DMS53 (cell line): ENCODE measurements at places on chromosomes 5 and 9.

DNA sequence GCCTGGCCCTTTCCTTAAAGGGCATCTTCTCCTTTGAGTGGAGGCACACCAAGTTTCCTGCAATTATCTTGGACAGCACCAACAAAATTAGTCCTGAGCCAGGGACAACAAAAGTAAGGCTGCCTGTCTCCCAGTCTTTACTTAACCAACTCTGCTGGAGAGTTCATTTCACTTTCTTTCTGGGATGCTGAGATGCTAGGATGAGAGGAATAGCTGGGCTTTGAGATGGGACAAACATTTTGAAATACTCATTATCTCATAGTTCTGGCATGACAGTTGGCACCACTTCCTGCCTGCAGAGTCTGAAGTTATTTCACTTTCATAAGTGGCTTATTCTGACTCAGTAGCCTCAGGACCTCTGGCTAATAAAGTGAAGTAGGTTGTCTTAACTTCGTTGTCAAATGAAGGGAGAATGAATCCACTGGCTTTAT lies 157.0 kb downstream of the C9orf152 start:
- DNase-seq, result peak; percentile 2

GRCh38 chr5:142938266-142938880 lies 168.2 kb downstream of the ARHGAP26 start:
- DNase-seq, result no peak

GRCh38 chr5:41093803-41094202 lies 22.7 kb upstream of the MROH2B start:
- no peak for DNase-seq

DNA sequence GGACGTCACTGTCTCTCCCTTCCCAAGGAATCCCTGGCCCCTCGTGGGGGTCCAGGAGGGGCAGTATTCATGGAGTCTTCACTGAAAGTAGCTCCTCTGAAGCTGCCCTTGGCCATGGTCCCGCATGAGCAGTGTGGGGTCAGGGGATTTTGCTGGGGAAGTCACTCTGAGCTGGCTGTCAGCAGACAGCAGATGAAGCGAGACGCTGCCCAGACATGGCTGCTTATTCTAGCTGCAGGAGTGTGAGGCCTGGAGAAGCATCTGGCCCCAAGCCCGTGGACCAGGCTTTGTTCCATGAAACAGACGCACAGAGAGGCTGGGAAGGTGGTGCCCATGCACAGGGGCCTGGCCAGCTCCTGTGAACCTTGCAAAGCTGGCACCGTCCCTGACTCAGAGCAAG lies 21.5 kb upstream of the ASS1 start:
- no peak for DNase-seq

DNA sequence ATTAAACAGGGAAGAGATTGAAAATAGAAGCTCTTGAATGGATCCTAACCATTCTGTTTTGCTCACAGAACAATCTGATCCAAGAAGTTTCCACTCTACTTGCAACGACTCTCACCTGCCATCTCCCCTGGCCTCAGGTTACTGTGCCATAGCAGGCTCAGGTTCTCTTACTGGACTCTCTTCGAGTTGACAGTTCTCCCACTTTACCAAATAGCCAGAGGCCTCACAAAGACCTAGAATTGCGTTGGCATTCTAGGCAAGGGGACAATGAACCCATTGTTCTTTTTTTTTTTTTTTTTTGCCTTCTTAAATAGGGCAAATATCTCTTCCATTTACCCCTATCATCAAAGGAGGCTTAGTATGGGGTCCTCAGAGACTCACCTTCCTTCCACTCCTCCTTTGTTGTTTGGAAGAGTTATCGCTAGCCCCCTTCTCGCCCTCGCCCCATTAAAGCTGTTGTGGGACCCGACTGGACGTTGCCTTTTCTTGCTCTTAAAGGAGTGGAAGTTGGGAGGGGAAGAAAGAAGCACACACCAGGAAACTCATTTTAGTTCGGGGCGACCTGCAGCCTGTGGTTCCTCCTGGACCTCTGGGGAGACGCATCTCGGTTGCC lies 688 bp upstream of the PLPPR1 start:
- DNase-seq, result peak; percentile 6

DNA sequence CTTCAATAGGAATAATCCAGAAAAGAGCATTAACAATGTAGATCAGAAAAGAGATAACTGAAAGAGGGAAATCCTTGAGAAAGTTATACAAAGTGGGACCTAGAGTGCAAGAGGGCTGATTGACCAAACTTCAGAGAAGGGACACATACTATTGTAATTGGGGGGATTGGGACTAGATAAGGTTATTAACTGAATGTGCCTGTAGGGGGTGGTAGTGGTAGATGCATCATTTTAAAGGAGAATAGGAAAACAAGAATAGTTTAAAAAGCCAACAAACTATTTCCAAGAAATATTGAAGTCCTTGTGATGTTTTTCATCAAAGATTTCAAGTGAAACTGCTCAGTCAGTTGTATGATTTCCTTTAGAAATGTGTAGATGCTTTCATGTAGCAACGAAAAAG lies 468.5 kb downstream of the TAF11L14 start:
- no peak for DNase-seq

DNA sequence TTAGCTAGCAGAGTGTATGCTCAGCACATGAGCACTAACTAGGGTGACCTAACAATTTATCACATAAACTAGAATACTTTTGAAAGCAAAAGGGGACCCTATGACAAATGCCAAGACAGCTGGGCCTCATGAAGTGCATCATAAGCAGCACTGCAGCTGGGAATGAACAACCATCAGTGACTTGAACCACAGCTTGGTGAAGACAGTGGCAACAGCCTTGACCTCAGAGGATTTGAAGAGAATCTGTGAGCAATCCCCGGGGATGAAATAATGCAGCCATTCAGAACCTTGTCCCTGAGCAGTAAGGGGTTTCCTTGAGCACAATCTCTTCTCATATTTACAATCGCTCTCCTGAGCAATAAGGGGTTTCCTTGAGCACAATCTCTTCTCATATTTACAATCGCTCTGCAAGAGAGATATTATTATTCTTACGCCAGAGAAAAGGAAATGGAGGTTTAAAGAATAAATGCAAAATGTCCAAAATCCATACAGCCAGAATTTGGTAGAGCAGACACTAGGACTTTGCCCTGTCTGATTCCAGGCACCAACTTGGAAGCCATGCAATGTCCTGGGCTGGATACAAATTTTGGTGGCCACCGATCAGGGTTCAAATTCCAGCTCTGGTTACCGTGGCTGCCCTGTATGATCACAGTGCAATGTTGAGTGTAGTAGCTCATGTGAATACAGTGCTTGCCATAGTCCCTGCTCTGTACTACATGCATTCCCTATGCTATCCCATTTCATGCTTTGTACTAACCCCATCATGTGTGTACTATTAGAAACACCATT lies 846 bp upstream of the NSG2 start:
- DNase-seq, result no peak

DNA sequence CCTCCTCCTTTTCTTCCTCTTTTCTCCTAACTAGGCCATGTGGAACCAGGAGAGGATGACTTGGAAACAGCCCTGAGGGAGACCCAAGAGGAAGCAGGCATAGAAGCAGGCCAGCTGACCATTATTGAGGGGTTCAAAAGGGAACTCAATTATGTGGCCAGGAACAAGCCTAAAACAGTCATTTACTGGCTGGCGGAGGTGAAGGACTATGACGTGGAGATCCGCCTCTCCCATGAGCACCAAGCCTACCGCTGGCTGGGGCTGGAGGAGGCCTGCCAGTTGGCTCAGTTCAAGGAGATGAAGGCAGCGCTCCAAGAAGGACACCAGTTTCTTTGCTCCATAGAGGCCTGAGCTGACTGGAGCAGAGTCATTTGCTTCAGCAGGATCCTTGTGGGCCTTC lies 13.7 kb downstream of the NUDT2 start:
- no peak for DNase-seq

DNA sequence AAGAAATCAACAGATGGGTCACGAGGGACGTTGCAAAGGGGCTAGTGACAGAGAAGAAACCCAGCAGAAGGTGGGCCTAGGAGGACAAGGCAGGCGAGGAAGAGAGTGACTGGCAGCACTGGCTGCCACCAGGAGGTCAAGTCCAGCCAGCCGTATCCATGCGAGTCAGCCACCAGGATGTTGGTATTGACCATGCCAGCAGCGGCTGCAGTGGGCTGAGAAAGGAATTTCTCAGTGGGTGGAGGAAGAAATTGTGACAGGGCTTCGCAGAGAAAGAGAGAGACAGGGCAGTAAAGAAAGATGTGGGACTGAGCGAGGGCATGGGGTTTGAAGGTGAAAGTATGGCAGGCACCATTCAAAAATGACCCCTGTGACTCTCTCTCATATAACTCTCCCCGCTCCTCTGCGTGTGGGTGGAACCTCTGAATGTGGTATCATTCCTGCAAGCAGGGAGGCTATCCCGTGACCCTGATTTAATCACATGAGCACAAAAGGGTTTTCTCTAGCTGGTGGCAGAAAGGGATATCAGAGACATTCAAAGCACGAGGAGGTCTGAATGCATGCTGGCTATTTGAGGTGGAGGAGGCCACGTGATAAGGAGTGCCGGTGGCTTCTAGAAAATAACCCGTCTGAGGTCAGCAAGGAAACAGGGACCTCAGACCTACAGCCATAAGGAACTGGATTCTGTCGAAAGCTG lies 45.4 kb upstream of the FBXW11 start:
- no peak for DNase-seq

- DNase-seq, result peak; percentile 72
Measured at GRCh38 chr9:37953775-37954437, 50.0 kb upstream of the SLC25A51 start.

DNA sequence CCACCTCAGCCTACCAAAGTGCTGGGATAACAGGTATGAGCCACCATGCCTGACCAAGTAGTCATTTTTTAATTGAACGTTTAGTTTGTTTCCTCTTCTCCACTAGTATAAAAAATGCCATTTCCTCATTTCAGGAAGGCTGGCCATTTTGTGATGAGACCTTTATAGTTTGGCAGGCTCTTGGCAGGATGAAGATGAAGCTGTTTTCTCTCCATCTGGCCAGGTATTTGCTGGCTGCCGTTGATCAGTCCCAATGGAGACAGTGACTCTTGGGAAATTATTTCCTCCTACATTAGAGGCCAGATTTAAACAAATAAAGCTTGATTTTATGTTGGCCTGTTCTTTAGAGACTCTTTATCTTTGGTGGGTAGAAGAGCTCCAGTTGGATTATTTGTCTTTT lies 199.0 kb downstream of the ARHGAP26 start:
- DNase-seq, result no peak

DNA sequence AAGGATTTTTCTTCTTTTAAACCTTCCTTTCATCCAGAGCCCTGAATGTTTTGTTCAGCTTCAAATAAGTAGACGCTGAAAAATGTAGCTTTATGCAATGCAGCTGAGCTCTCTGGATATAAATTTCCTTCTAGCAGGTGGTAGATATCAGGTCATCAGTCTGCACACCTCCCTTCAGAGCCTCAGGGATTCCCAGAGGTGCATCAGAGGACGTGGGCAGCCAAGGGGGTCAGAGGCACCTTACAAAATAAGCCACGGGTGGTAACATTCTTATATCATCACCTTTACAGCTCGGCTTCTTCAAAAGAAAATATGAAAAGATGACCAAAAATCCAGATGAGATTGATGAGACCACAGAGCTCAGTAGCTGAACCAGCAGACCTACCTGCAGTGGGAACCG lies 19.3 kb downstream of the MOCS2 start:
- DNase-seq, result no peak

GRCh38 chr5:105816961-105817360 lies 1853.8 kb downstream of the EFNA5 start:
- no peak for DNase-seq

DNA sequence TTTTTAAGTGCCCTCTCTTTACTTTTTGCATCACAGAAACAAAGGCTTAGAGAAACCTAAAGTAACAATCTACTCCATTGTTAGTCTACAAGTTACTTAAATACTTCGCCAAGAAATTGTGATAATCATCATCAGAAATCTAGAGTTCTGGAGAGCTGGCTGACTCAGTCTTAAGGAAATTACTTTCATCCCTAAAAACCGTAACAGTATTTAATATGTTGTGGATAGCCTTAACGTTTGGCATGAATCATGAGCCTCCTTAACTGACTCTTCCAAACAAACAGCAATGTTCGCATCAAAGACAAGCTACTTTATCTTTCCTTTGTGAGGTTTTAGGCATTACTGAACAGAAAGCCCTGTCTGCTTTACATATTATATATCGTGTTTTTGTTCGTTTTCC lies 128.7 kb downstream of the NIPBL start:
- DNase-seq, result no peak

DNA sequence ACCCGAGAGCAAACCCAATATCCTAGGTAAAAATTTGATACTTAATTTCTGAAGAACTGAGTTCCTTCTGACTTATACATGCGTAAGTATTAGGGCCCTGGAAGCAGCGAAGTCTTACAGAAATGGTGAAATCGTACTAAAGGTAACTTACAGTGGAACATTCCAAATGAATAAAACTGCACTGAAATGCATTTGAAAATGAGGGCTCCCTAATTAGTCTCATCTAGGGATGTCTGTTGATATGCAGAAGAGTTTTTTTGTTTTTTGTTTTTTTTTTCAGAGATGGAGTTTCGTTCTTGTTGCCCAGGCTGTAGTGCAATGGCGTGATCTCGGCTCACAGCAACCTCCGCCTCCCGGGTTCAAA lies 10.4 kb upstream of the NANS start:
- no peak for DNase-seq

- no peak for DNase-seq
Measured at GRCh38 chr5:9411142-9411541, 134.7 kb downstream of the SEMA5A start.

DNA sequence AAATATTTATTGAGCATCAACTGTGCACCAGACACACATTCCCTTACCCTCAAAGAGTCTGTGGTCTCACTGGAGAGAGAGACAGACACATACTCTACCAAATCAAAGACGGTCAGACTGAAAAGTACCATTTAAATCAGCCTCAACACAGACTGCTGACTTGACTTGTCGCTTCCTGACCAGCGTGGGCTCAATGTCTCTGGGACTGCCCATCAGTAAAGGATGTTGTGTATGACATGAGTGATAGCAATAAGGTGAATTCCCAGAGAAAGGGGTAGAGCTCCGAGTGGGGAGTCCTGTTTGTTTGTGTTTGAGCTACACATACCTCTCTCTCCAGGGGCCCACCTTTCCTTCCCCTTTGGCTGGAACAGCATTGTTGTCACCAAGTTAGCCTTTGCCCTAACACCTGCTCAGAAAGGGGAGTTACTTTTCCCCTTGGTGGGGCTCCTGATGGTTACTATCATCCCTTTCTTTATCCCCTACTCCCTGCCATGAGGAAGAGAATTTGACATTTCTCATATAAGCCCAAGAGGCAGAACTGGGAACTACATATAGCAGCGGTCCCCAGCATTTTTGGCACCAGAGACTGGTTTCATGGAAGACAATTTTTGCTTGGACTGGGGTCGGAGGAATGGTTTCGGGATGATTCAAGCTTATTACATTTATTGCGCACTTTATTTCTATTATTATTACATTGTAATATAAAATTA lies 33.9 kb downstream of the NR4A3 start:
- DNase-seq, result no peak

DNA sequence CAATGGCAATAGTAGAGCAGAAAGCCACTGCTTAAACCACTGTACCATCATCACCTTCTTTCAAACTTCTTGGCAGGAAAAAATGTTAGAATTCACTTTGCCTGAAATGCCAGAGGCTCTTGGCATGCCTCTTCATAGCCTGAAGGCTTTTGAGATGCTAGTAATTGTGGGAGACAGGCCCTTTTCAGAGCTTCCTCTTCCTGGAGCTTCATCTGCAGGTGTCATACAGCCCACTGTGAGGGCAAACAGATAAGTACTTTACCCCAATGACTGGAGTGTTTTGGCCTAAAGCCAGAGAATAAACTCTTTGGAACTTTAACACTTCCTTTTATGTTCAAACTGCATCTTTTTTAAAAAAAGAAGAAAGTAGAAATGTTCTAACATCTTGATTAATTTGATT lies 81.3 kb upstream of the TMEM171 start:
- DNase-seq, result peak; percentile 54

GRCh38 chr5:59786334-59786805 lies 107.2 kb downstream of the PDE4D start:
- peak; percentile 4 for DNase-seq
